Kasumi-1 (cell line): ENCODE measurements at places on chromosomes 3 and 15.

DNA sequence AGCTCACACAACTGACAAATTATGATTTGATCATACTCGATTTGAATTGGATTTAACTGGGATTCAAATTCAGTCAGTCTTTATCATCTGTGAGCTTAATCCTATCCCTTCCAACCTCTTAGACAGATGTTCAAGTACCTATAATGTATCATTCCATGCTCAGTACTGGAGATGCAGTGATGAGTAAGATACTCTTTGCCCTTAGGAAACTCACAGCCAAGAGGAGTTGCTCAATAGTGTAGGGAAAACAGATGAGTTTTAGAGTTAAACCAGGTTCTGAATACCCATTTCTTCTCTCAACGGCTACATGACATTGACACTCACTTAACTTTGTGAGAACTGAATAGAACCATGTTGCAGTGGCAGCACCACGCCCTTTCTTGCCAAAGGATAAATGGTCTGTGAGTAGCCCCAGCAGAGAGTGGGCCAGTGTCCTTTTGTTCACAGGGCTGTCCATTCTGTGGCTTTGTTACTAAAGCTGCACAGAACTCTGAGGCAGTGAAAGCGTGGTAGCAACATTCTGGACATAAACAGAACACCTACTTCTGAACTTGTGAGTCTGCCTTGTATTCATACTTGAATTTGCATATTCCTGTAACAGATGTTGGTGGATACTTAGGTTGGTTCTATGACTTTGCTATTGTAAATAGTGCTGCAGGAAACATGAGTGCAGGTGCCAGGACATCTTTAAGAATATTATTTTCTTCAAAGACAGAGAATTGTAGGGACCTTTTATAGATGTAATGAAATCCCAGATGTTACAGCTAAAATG is 91.6 kb downstream of the RASA2 start:
- no peak for DNase-seq

- no peak for DNase-seq
These were observed 5.5 kb downstream of the MYO5A start for GRCh38 chr15:52523192-52523591.

DNA sequence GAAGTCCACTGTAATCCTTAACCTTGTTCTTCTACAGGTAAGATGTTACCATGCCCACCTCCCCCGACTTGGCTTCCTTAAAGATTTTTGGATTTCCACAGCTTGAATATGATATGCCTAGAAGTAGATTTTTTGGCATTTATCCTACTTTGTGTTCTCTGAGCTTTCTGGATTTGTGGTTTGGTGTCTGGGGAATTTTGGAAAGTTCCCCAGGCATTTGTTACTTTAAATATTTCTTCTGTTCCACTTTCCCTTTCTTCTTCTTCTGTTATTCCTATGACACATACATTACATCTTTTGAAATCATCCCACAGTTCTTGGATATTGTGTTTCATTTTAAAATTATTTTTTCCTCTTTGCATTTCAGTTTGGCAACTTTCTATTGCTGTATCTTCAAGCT is 122.1 kb upstream of the TMEM108 start:
- no peak for DNase-seq

GRCh38 chr15:78225783-78226541 is 8.4 kb downstream of the ACSBG1 start:
- no peak for DNase-seq

DNA sequence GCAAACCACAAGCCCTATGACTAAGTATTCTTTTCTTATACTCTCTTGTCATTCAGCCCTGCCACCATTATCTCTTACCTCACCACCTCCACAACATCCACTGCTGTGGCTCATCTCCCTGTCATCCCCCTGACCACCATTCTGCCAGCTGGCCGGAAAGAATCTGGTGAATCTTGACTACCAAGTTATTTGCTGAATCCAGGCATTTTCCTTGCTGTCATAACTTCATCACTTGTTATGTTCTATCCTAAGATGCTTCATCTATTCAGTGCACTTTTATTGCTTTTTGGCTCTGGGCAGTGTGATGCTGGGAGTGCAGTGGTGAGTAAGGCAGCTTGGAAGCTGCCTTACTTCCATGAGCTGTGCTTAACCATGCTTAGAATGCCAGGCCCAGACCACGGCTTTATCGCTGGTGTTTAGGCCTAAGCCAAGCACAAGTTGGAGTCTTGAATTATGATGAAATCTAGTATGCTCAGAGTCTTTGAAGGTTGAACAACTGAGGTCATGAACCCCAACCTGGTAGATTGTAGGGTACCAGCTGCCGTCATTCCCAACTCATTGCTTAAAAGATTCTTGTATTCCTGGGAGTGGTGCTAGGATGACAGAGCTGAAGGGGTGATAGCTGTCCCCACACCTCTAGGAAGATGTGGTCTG is 27.0 kb upstream of the APH1B start:
- DNase-seq: no peak

GRCh38 chr15:29652595-29652994 is 169.7 kb downstream of the TJP1 start:
- no peak for DNase-seq

DNA sequence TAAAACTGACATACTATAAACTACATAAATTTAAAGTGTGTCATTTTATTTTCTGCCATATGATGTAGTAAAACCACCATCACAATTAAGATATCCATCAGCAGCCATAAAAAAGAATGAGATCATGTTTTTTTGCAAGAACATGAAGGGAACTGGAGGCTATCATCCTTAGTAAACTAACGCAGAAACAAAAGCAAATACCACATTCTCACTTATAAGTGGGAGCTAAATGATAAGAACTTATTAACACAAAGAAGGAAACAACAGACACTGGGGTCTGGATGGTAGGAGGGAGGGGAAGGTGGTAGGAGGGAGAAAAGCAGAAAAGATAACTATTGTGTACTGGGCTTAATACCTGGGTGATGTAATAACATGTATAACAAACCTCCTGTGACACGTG is 24.6 kb downstream of the CCDC14 start:
- DNase-seq: no peak

GRCh38 chr15:90419738-90420406 is 31.8 kb downstream of the IQGAP1 start:
- DNase-seq: no peak

- no peak for DNase-seq
These were observed 27.3 kb upstream of the NMB start for GRCh38 chr15:84685304-84685703.

GRCh38 chr15:101533371-101534140 is 44.0 kb upstream of the PCSK6 start:
- no peak for DNase-seq

DNA sequence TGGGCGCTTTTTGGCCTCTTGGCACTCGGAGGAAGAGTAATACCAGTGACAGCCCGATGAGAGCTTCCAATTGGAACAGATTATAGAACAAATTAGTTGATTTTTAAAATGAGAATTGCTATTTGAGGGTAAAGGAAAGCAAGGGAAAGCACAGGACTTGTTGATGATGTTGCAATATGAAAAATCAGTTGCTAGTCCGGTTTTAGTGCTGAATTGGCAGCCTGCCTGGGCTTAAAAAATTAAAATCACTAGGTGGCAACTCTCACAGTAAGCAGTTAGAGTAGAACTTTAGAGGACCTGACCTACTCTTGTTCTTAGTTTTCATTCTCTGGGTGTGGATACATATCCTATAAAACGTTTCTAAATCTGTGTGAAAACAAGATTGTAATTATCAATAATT is 2.1 kb upstream of the SCAANT1 start:
- DNase-seq: no peak

- DNase-seq: peak; percentile 50
These were observed 20.4 kb upstream of the PLXND1 start for GRCh38 chr3:129626744-129627349.

DNA sequence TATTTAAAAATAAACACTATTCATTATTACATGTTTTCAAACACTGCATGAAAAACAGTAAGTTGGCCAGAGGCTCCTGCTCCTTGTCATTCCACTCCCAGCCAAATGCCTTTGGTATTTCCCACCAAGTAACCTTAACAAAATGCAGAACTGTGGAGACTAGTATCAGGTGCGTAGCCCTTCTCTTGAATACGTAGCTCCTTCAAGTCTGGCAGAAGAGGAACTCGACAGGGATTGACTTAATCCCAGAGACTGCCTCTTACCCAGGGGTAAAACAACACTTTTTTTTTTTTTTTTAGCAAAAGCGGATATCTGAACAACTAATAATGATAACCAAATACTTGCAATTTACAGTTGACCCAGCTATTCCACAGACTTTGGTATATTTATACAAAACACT is 738 bp downstream of the COMMD2 start:
- DNase-seq: peak; percentile 6

- no peak for DNase-seq
These were observed 2.4 kb upstream of the EPHB1 start for GRCh38 chr3:134792700-134793099.

DNA sequence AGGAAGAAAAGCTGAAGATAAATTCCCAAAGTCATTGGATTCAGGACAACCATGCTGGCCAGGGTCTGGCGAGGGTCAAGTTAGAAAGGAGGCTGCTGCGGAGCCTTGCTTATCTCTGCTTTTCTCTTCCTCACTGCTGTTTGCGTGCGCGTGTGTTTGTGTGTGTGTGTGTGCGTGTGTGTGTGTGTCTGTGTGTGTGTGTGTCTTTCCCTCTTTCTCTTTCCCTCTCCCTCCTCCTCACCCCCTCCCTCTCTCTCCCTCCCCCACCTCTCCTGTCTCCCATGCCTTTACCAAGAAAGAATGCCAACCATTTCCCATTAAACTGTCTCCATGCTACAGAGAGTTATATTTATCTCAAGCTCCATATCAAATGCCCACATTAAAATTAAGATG is at the start of gene COLQ:
Gene COLQ, minus strand, starts transcription at position 134 of the 393 bp plus-strand sequence. Its CDS starts 81 bp downstream, at position 53.
- no peak for DNase-seq

DNA sequence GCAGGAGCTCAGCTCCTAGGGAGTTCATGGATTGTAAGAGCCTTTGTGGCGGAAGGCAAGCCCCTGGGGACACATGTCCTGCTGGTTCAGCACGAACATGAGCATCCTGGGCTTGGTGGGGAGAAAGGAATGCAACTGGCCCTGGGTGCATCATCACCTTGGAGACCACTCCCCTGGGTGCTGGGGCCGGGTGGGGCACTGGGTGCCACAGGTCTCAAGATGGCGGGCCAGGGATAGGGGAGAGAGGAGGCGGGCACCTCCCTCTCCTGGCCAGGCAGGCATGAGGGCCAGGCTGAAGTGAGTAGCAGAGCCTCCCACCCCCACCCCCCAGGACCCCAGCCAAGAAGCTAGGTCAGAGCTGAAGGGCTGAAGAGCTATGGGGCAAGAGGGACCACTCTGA is 768 bp downstream of the PCBP4 start:
- DNase-seq: no peak

GRCh38 chr3:34200576-34200975 is 402.1 kb downstream of the PDCD6IP start:
- DNase-seq: no peak

DNA sequence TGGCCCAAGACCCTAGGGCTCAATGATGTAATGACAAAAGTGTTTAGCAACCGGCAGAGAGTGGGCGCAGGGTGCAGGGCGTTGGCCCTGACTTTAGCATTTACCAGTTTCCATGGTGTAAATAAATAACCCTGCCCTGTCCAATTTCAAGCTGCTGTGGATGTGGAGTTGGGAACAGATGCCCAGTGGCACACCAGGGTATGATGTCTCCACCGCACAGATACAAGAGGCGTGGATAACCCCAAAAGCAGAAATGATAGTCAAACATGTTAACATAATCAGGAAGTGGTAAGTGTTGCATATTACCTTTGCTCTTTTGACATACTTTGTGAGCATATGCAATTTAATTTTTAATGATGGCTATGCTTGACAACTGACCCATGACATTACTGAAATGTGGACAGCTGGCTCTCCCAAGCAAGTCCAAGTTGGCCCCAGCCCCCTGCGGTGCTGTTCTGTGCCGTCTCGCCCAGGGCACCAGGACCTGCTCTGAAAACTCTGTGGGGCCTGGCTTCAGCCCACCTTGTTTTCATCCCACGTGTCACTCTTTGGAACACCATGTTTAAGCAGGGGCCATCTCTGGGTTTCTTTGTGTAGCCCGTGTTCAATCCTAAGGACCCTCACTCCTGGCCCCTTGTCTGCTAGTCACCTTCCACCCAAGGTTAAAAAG is 10.8 kb upstream of the ANPEP start:
- no peak for DNase-seq

GRCh38 chr3:108097322-108098002 is 6.6 kb upstream of the CD47 start:
- peak; percentile 11 for DNase-seq

GRCh38 chr15:78830514-78831228 is 19.4 kb upstream of the ADAMTS7 start:
- no peak for DNase-seq

- DNase-seq: no peak
These were observed 226.7 kb upstream of the DCBLD2 start for GRCh38 chr3:99128235-99128634.

GRCh38 chr3:14780927-14781507 is 37.7 kb upstream of the FGD5 start:
- peak; percentile 80 for DNase-seq

- no peak for DNase-seq
These were observed 27.7 kb upstream of the PLXNA1 start for GRCh38 chr3:126955004-126955790.

DNA sequence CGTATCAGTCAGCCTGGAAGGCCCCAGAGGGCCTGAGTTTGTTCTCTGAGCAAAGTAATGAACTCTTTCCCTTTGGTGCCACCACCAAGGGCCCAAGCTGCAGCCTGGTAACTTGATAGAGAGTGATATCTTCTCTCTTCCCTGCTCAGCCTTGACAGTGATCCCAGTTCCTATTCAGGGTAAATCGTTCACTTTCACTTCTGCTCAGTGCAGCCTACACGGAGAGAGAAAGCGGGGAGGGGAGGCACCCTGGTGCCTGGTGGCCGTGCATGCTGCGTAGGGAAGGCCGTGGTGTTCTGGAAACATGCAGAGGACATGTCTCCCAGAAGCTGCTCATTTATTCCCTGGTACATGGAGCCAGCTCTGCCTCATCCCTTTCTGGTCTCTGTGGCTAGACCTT is 54.9 kb downstream of the KIF9 start:
- no peak for DNase-seq
